ENCODE measurements at places on chromosomes 2 and 18.

DNA sequence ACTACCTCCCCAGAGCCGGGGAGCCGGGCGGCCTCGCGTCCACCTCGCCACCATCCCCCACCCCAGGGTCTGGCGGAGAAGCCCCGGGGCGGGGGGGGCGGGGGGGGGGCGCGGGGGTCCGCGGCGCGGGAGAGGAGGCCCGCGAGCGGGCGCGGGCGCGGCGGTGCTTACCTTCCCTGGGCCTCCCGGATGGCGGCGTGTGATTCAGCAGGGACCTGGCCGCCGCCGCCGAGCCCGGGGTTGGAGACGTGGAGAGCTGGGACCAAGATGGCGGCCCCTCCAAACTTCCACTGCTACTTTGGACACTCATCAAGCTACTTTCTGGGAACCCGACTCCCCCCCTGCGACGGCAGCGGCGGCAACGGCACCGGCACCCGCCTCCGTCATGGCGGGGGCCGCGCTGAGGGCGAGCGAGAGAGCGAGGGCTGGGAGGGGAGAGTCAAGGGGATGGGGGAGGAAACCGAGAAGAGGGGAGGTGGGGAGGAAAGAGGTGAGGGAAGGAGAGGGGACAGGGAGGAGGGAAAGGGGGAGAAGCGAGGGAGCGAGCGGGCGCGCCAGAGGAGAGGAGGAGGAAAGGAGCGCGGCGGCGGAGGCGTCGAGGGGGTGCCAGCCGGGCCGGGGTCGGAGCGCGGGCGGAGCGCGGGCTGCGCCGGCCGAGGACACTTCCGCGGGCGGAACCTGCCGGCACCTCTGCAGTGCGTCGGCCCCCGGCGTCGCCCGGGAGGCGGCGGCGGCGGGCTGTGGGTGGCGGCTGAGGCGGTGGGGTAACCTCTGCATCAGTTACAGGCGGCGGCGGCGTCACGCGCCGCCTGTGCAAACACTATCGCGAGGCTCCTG lies at the start of gene TLK1:
Gene TLK1, minus strand, starts transcription at position 775 of the 837 bp plus-strand sequence. Its CDS starts 465 bp downstream, at position 310.
- DNase-seq, result peak; percentile 72

GRCh38 chr2:190869721-190870120 lies 10.9 kb upstream of the GLS start:
- no peak for DNase-seq

DNA sequence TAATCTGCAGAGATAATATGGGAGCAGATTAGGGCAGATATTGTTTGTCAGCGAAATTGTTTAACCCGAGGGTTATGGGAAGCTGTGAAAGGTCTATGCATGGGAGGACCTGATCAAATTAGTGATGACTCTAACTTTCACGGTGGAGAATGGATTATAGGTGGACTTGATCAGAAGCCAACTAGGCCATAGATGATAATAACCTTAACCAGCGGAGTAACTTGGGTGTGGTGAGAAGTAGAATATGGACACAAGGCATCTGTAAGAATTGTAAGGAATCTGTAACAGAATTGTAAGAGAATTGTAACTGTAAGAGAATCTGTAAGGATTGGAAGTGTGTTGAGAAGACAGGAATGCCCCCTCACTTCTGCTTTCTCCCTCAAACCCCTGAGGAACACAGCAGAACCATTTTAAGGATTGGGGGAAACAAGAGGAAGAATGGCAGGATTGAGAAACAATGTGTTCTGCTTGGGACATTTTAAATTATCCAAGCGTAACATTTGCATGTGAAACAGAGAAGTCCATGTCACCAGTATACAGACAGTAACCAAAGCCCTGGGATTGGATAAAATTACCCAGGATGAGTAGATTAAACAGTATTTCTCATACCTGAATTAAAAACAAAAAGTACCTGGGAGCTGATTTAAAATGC lies 14.9 kb upstream of the SLC39A10 start:
- DNase-seq, result no peak

DNA sequence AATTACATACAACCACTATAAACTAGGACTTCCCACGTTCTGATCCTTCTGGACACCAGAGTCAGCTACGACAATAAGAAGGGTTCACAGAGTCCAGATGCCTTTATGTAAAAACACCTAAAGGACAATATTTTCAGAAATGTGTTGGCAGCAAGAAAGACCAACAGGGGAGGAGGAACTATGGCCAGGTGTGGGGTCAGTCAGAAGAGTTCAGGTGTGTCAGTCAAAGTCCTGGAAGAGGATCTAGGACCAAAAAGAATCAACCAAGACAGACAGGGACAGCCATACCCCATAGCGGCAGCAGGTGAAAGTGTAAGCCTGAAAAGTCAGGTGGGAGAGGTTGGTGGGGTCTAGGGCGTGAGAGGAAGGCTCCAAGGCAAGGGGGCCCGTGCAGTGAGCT lies 38.0 kb upstream of the YPEL5 start:
- DNase-seq, result no peak

DNA sequence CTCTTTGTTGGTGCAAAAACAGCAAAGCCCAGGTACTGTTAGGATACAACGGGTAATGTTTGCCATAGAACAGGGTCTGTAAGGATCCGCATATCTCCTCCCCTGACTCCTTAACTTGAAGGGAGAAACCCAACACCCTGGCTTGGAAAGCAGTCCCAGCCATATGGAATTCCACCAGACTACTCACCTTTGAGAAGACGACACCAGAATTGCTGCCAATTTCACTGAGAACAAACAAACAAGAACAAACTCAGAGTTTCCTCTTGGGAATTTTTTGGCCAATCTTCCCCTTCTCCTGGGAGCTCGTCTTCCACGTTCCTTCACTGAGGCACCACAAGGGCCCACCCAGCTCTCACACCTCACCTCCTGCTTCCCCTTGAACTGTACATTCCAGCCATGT lies 29.2 kb downstream of the CAPN14 start:
- DNase-seq, result no peak

DNA sequence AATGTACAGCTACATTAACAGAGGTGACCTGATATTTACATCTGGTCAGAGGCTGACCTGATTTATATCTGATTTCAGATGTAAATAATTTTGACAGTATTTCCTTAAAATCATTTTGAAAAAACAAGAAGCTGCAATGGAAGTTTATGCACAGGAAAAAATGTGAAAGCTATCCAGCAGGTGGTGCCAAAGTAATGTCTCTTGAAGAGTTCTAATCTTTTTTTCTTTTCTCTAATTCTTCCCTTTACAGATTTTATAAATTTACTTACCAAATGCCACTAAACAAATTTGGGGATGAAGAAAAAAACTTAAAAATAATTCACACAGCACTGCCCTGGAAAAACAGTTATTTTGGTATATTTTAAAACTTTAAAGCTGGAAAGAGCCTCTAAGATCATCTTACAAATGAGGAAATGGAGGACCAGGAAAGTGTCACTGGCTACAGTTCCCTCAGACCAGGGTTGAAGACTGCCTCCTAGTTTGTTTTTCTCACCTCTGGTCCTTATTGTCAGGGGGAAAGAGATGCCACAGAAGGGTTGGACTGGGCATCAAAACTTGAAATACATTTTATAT lies 16.4 kb upstream of the FBLN7 start:
- peak; percentile 52 for DNase-seq

GRCh38 chr18:58303363-58303762 lies 259.3 kb downstream of the NEDD4L start:
- DNase-seq, result no peak

GRCh38 chr2:236169151-236169721 lies 1.1 kb upstream of the GBX2 start:
- DNase-seq, result no peak

GRCh38 chr2:239239607-239240413 lies 161.0 kb downstream of the HDAC4 start:
- DNase-seq, result no peak

DNA sequence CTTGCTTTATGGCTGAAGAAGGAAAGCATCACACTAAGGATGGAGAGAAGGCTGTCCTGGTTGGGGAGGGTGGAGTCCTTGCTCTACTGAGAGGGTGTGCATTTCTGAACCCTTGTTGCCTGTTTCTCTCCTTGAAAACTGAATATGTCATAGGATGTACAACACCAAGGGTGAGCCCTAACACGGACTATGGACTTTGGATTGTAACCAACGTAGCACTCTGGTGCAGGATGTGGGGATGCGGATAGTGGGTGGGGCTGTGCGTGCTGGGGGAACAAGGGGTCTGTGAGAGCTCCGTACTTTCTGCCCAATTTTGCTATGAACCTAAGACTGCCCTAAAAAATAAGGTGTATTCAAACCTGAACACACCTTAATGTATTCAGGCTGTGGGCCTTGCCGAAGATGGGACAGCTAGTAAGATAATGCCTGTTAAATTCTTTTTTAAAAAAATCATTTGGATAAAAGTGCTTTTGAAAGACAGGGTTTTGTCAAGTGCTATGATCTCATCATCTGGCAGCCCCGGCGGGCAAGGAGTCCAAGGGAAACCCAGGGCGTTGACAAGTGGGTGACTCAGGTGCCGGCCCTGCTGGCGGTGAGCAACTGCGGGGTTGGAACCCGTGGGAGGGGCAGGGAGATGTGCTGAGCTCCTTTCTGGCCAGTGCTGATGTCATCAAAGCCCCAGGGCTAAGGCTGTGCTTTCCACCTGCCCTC lies 54.0 kb downstream of the GATA6 start:
- DNase-seq, result peak; percentile 97

- DNase-seq, result peak; percentile 3
These were observed 34.0 kb upstream of the ITPRID2 start for GRCh38 chr2:181857483-181857882.

- no peak for DNase-seq
These were observed 4.4 kb upstream of the VPS54 start for GRCh38 chr2:64023485-64024258.

GRCh38 chr2:184611361-184612085 lies 13.2 kb downstream of the ZNF804A start:
- DNase-seq, result peak; percentile 26

DNA sequence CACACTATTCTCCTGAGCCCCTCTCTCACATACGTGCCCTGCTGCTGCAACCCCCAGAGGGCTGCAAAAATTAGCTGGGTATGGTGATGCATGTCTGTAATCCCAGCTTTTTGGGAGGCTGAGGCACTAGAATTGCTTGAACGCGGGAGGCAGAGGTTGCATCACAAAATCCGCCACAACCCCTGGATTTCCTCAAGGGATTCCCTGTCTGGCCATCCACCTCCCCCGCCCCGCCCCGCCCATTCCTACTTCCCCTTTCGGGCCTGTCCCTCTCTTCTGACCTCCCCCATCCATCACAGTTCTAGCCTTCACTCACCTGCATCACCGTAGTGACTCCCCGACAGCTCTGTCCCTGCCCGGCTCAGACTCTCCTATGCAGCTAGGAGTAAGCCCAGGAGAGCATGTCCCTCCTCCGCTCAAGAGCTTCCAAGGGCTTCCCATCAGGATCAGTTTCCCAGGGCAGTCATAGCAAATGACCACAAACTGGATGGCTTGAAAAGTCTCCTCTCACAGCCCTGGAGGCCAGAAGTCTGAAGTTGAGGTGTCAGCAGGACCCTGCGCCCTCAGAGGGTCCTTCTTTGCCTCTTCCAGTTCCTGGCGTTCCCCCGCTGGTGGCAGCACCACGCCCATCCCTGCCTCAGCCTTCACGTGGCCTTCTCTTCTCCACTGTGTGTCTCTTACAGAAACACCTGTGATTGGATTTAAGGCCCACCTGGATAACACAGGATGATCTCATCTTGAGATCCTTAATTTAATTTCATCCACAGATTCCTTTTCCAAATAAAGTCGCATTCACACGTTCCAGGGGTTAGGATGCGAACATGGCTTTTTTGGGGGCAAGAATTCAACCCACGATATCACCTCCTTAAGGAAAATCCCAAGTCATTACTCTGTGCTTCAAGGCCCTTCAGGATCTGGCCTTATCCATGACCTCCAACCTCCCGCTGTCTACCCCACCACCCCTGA lies 58.5 kb downstream of the HS1BP3 start:
- DNase-seq, result no peak

GRCh38 chr2:140747665-140748064 lies 1383.2 kb downstream of the LRP1B start:
- no peak for DNase-seq

All from EL (cell line).